NCI-H2029 treated with DMSO at 0.1 percent for 48 hours (cell line): ENCODE measurements at places on chromosomes 16 and 17.

DNA sequence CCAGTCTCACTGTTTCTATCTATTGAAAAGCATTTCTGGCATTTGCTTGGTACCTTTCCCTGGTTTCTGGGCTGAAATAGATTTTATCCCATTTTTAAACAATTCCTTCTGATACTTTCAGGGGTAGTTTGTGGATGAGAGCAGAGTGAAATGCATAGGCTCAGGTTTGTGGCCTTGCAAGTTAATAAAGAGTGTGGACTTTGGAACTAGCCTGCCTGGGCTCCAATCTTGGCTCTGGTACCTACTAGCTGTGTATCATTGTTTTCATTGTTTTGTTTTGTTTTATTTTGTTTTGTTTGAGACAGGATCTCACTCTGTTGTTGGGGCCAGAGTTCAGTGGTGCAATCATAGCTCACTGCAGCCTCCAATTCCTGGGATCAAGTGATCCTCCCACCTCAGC, 175.5 kb downstream of the PRKCB start:
- DNase-seq, result no peak

DNA sequence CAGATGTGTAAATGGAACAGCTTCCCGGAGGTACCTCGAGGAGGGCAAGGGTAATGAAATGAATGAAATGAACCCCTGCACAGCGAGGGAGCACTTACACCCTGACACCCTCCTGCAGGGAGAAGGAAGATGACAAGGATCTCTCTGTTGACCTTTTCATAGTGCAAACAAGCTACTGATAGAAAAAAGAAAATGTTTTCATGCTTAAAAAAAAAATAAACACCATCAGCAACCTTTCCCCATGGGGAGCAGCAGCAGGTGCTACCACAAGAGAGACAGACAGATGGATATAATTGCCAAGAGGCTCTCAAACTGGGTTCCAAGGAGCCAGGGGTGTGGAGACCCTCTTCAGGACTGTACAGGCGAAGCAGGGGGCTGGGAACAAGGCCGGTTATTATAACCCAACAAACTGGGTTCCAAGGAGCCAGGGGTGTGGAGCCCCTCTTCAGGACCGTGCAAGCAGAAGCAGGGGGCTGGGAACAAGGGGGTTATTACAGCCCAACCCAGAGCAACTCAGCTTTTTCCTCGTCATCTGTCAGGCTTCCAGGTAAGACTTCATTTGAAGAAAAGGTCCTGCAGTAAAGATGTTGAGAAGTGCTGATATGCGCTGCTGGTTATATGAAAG, 718 bp upstream of the RPH3AL start:
- DNase-seq, result no peak

- no peak for DNase-seq
Measured at GRCh38 chr16:57801809-57802340, 416 bp downstream of the KIFC3 start.

GRCh38 chr16:81483064-81483969, 38.7 kb downstream of the CMIP start:
- no peak for DNase-seq

DNA sequence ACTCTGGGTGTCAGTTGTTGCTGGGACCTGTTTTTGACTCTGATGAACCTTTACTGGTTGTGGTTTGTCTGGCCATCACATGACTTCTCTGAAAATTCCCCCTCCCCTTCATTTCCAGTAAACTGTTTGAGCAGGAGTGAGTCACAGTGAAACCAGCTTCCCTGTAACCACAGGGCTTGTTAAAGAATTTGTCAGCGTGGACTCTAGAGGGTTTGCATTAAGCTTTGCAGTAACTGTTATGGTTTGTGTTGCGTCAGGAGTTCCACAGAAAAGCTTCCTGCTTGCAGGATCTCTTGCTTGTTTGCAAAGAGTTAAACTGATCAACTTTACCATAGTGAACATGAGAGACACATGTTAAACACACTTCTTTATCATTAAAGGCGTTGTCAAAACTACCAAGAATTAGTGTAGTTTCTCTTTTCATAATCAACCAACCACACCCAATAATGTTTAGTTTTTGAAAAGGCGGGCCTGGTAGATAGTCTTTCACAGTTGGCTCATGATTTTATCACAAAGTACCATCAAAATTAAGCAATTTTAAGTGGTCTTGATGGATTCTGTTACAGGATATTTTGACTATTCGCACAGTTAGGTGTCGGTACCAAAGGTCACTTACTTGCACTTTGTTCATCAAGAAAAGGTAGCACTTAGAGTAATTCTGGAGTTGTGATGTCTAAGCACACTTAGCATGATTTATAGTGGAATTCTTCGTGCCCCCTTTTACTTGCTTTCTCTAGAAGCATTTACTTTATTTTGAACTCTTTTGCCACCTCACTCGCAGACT, 79.3 kb downstream of the VMP1 start:
- DNase-seq, result peak; percentile 36

DNA sequence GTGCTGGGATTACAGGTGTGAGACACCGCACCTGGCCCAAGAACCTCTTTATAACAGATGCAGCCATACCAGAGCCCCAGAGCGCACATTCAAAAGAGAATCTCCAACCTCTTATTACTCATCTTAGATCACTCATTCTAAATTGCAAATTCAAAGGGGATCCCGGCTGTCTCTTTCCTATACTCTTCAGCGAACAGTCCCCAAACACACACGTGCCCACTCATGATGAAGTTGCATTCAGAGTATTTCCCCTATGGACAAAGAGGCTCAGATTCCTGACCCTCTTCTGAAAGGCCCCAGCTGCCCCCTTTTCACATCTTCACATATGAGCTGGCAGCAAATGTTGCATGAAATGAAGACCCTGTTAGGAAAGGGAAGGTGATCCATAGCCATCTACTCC, 22.5 kb upstream of the ABR start:
- no peak for DNase-seq

DNA sequence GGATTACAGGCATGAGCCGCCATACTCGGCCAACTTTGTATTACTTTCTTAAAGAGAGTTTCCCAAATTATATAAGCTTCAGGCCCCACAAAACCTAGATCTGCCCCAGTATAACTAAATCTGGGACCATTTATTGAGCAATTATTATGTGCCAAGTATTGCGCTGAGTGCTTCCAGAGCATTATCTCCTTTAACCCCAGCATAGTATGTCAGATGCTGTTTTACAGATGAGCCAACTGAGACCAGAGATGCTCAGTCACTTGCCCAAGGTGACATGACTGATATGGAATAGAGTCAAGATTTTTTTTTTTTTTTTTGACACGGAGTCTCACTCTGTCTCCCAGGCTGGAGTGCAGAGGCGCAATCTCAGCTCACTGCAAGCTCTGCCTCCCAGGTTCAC, 1.9 kb upstream of the ERBB2 start:
- DNase-seq, result no peak
